ENCODE measurements at places on chromosomes 5 and 9. TPM values are rescaled to one million over a fixed set of nuclear protein-coding genes. Genes with fewer than 3 reads are reported as not detected.

DNA sequence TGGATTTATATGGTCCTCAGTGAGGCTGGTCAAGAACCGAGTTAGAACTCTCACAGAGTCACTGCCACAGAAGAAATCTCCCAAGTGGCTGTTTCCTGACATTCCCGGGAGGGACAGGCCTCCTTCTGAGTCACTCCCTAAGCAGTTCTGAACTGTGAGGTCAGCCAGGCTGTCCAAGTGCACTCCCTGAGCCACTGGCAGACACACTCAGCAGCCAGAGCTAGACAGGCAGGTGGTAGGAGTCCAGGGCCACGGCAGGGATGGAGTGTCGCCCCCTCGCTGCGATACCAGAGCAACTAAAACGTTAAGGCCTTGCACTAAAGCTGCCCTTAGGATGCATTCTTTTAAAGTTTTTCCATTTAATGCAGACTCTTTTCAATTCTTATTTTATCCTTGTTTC, 3.4 kb downstream of the IL4 start:
- no peak overlapping the region for H3K4me3 ChIP-seq
- H3K4me1 ChIP-seq: peaks cover 36% of the 10 kb centered on the region
- H3K36me3 ChIP-seq: peaks cover 3% of the 10 kb centered on the region
- no peak for DNase-seq
- no peaks in the 10 kb centered on the region for H3K27me3 ChIP-seq

The TNC gene
- 0.32 TPM for total RNA-seq

GRCh38 chr9:103245369-103245768, 250.2 kb downstream of the CYLC2 start:
- H3K4me3 ChIP-seq: no peak overlapping the region
- no peaks in the 10 kb centered on the region for H3K36me3 ChIP-seq
- no peak overlapping the region for H3K27ac ChIP-seq

The ANKRD20A1 gene
- not detected for total RNA-seq

GRCh38 chr5:135477613-135478066, 25.5 kb upstream of the TIFAB start:
- no peaks in the 10 kb centered on the region for H3K4me1 ChIP-seq
- H3K4me3 ChIP-seq: no peak overlapping the region
- H3K27ac ChIP-seq: no peak overlapping the region
- peaks cover 27% of the 10 kb centered on the region for H3K27me3 ChIP-seq

Measured in activated CD8-positive, alpha-beta memory T cell treated with anti-CD3 and anti-CD28 coated beads, Interleukin-2, amount 10 ng/mL, durations not matched to agents 7 days and 5 days (primary cell).